Activated CD4-positive, alpha-beta T cell treated with anti-CD3 and anti-CD28 coated beads, Interleukin-2, amount 50 U/mL, for 16 hours (primary cell): ENCODE measurements at places on chromosomes 12 and 14.

GRCh38 chr12:24798335-24798734 lies 150.6 kb downstream of the BCAT1 start:
- peak; percentile 58 for DNase-seq

DNA sequence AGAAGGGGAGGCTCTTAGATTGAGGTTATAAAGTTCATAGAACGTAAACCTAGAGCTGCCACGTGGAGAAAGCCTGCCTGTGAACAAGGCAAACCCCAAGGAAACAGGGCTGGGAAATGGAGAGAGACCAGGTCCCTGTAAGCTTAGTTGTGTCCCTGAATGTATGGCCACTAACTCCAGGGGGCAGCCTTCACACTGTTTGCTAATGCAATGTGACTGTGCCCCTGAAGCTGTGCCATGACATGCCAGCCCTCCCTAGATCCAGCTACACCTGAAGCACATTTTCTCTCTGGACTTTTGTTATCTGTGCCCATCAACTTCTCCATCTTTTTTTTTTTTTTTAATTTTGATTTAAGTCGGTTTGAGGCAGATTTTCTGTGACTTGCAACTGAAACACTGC lies 60.6 kb upstream of the TMCC3 start:
- peak; percentile 13 for DNase-seq

- peak; percentile 45 for DNase-seq
Measured at GRCh38 chr12:46390881-46391280, 18.3 kb upstream of the SLC38A2 start.

DNA sequence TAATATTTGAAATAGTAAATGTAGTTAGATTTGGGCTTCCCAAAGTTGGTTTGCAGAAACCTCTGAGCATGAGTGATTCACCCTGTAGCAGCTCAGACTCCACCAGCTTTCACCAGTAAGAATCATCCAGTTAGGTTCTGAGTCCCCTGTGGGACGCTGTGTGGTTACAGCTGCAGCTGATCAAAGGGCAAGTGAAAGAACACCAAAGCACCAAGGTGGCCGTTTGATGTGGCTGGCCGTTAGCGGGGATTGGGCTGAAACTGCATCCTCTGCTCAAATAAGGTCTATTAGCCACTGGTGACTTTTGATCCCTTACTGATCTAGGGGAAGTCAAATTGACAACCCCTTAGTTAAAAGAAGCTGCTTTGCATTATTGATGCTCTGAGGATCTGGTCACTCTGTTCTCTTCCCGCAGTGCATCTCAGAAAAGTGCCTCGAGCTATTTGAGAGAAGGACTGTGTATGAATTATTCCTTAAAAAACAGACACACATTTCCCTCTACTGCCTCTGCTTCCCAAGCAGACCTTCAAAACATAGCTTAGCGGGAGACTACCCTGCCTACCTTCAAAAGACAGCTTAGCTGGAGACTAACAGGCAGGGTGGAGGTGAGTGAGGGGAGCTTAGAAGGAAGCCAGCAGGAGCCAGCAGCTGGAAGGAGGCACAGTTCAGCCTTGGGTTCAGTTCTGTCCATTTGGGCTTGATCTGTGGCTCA lies 3.7 kb downstream of the ABHD12B start:
- DNase-seq, result peak; percentile 85

DNA sequence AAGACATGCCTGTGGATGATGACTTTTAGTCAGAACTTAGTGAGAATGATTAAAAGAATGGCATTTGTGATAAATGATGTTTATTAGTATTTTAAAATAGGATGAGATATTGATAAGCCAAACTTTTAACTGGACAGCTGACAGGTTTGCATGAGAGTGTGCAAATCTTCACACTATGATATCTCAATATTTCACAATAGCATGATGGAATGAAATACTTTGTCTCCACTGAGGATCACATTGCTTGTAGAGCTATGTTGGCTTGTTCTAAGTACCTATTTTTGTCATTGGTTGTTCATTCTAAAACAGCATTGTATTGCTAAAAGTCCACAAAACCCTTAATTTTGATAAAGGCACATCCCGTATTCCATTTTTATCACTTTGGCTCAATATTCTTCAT lies 322.1 kb downstream of the ACSS3 start:
- no peak for DNase-seq

DNA sequence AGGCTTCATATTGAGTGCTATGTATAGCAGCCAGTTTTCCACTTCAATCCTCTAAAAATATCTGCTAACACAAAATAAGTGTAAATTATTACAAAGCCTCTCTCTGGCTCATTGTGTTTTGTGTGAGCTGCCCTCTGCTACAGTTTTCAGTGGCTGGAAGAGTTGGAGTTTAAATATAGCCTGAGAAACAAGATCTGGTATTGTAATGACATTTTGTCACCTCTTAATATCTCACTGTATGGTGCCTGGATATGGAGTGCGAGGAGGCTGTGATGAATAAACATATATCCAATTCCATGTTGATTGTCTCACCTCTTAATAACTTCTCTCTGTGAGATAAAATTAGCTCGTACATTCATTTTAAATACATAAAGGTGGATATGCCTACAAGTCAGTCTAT lies 269.7 kb downstream of the FLRT2 start:
- DNase-seq, result no peak

DNA sequence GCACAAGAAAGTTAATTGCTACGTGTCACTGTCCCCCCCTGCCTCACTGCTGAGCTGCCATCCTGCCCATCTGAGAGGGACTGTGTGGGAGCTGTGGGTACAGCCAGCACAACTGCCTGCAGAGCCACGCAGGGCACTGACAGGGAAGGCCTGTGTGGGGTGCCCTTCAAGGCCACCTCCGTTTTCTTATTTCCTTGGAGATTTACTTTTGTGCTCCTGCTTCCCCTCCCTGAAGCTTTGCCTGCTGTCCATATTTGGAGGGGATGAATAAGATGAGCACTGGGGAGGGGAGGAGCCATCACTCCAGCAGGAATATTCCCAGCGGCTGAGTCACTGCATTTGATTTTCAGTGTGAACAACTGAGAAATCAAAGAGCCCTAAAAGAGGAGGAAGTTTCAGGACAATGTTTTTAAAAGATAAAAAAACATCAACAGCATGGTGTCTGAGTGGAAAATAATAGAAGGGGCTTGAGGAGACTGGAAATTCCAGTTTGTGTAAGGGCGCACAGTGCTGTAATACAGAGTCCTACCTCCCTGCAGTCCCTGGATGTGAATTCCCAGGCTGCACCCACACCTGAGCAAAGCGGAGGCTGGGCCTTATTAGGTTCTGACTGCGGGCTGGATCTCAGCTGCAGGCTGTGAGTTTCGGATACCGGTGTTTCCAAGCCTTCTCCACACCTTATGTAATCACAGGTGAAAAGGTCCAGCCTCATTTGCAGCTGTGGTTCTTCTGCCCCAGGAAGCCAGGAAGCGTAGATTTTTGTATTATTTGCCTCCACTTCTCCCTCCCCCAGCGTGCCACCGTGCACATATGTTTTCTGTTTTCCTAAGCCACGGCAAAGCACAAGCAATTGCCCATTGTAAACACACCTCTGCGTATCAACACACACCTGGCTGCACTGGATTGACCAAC lies 192.6 kb upstream of the BCL2L14 start:
- no peak for DNase-seq

DNA sequence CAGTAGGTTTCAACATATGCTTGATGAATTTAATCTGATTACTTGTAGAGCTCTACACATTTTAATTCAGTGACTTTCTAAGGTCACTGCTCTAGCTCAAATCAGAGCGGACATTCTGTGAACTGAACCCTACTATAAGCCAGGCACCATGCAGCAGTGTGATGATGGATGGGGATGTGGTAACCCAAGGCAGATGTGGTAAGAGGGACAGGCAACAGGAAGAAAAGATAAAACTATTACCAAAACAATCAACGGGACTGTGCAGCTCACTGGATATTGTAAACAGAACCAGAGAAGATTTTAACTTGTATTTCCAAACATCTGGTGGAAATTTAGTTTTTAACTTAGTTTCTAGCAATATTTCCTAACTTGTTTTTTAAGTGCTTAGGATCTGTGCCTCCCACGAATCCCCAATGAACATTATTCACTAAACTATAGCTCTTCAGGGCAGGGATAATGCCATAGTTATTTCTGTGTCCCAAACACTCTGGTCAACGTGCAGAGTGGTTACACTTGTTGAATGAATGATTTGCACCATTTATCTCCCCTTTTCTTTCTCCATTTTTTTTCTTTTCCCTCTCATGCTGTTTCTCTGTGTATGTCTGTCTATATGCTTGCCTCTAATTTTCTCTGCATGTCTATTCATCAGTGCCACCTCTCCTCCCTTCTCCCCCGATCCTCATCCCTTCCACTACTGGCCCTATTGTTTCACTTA lies 3.0 kb downstream of the ERO1A start:
- DNase-seq, result peak; percentile 35

GRCh38 chr12:122086116-122086515 lies 7.6 kb downstream of the MLXIP start:
- DNase-seq, result no peak

GRCh38 chr12:53208877-53209463 lies 1.9 kb upstream of the ITGB7 start:
- peak; percentile 71 for DNase-seq

DNA sequence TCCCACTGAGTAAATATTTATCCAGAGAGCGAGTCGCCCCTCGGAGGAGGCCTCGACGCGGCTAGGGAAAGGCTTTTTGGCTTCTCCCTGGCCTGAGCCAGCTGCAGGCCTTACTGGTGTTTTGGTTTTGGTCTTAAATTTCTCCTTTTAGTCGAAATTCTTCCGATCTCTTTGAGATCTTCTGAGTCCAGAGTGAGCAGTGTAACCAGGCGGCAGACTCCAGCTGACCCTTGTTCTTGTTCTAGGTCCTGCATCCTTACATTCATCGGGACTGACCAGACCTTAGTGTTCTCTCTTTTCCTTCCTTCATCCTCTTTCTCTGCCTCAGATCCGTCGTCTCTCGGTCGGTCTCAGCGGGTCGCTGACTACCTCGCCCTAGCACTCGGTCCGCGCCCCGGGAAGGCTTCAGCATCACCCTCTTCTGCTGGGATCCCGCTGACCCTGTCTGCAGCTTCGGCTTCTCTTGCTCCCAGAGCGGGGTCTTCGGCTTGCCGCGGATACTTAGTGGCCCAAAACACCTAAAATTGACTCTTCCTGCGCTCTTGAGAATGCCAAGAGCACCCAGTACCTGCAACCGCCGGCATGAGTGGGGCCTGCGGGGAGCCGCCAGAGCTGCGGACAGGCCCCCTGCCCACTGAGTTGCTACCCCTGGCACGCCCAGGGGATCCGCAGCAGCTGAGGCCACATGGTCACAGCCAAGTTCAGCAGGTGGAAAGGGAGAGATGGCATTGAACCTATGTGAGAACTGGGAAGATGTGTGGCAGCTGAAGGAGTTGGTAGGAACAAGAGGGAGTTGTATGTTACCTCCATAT lies 2.4 kb upstream of the PAX9 start:
- no peak for DNase-seq

- peak; percentile 15 for DNase-seq
Measured at GRCh38 chr12:57983146-57983857, 41.9 kb downstream of the ATP23 start.

GRCh38 chr12:82931349-82932116 lies 244.8 kb downstream of the TMTC2 start:
- no peak for DNase-seq

DNA sequence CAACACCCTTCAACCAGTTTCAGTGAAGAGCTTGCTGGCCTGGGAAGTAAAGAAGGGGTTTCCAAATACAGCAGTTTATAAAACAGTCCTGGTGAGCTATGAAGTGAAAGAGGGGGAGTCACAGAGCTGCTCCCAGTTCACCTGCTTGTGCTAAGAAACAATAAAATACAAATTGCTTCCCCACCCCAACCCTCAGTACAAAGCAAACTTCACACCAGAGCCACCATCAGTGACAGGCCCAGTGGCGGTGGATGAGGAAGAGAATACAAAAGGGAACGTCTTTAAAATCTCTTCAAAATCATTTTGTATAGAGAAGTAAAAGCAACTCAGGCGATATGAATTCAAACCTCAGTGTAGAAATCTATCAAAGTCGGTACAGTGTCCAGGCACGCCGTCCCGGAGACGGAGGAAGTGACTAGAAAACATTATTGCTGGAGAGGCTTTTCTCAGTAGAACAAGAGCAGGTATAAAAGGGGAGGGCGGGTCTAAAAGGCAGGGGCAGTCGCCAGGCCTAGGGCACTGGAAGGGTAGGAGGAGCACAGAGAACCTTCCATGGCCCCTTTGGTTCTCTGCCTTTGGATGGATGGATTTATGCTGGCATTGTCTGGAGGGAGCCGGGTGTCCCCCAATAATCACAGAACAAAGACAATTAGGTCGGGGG lies 10.5 kb upstream of the RPLP0 start:
- DNase-seq, result no peak

- no peak for DNase-seq
Measured at GRCh38 chr14:95285566-95285965, 34.1 kb downstream of the CLMN start.

DNA sequence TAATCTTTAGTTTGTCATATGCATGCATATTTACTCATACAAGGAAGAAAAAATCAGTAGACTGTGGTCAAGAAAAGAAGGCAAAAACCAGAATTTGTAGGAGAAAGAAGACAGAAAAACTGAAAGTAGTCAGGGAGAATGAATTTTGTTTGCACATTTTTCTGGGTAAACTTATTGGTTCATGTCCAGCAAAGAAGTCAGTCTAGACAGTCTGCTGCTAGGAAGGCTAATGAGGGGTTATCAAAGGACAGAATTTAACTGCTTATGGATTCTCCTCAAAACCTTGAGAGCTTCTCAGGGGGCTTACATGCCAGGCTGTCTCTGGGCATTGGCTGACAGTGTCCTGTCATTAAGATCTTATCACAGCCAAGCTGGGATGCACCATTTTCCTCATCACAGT lies 293.9 kb downstream of the RPAP3 start:
- no peak for DNase-seq

DNA sequence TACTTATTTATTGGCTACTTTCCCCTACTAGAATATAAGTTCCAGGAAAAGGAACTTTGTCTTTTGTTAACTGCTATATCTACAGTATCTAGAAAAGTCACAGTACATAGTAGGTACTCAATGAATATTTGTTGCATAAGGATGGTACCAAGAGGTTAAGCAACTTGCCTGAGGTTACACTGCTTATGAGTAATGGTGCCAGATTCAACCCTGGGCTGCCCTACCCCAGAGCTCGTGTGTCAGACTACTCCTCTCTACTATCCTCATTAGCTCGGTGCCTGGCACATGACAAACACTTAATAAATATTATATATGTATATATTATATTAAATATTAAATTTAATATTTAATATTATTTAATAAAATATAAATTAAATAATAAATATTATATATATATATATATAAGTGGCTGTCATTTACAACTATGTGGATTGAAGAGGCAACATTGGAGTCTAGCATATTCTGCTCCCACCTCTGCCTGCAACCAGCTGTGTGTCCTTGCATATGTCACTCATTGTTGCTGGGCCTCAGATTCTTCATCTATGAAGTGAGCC lies 25.4 kb downstream of the UTP20 start:
- no peak for DNase-seq

- DNase-seq, result no peak
Measured at GRCh38 chr12:55702861-55703260, 4.8 kb downstream of the ITGA7 start.

GRCh38 chr12:21561158-21561557 lies 35.1 kb downstream of the SPX start:
- DNase-seq, result peak; percentile 63

- DNase-seq, result no peak
Measured at GRCh38 chr12:24937553-24938244, 11.2 kb downstream of the BCAT1 start.
